ENCODE measurements at places on chromosomes 7 and 10.

- no peak for DNase-seq
Measured at GRCh38 chr10:110211465-110211843, 4.0 kb downstream of the MXI1 start.

- DNase-seq: no peak
Measured at GRCh38 chr7:108296911-108297310, 159.3 kb downstream of the NRCAM start.

GRCh38 chr10:13939391-13939790, 352.6 kb downstream of the PRPF18 start:
- DNase-seq: no peak

DNA sequence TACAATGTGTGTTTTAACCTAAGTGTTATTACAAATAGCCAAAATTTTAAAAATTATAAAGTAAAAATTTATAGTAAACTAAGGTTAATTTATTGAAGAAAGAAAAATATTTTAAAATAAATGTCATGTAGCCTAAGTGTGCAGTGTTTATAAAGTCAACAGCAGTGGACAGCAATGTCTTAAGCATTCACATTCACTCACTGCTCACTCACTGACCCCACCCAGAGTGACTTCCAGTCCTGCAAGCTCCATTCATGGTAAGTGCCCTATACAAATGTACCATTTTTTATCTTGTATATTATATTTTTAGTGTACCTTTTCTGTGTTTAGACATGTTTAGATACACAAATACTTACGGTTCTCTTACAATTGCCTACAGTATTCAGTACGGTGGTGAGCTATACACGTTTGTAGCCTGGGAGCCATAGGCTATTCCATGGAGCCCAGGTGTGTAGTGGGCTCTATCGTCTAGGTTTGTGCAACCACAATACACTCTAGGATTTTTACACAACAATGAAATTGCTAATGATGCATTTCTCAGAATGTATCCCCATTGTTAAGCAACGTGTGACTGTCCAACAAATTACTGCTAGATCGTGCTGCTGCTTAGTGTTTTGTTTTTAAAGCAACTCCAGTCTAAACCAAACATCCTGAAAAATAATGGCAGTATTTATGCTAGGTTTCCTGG, 108.9 kb upstream of the NAMPT start:
- DNase-seq: no peak

- DNase-seq: no peak
Measured at GRCh38 chr10:7279303-7279702, 131.5 kb downstream of the SFMBT2 start.

DNA sequence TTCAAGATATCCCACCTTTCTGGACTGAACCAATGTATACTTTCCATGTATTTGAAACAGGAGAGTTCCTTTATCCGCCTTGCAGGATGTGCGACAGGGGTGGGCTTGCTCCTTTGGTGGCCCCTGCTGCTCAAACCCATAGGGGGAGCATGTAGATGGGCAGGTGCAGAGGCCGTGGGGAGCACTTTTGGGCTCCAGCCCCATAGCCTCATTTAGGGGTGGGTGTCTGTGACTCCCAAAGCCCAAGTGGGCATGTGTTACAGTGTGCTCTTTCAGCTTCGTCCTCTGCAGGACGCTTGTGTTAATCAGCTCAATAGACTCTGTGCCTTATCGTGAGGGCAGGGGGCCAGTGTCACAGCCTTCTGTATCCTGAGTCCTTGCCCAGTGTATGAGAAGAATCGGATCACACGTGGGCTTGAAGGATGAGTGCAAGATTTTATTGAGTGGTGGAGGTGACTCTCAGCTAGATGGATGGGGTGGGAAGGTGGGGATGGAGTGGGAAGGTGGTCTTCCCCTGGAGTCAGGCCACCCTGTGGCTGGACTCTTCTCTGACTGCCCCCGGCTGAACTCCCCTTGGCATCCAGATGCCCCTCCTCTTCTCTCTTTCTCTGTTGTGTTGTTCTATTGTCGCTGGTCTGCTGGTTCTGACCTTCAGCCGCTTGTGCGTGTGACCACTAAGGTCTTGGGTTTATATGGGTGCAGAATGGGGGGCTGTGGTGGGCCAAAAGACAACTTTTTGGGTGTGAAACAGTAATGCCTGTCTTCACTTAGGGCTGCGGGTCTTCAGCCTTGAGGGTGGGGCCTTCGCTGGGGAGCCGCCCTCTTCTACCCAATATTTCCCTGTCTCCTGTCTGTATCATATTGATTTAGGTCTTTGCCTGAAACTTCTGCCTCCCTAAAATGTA, 262.2 kb downstream of the GLRX3 start:
- no peak for DNase-seq

DNA sequence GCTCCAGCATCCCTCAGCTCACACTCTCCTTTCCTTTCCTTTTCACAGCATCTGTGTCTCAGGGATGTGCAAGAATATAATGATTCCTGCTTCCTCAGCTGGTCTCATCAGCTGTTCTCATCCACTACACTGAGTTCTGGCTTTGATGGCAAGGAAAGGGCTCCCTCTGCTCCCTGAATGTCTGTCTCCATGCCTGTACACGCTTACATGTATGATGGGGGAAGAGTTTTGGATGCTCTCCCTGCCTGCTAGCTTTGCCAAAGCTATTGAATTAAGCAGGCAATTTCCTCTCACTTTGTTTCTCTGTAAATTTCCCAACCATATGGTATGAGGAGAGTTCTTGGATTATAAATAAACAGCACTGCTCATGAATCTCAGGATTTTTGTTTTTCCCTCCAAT, 254.5 kb downstream of the SORCS3 start:
- DNase-seq: no peak

DNA sequence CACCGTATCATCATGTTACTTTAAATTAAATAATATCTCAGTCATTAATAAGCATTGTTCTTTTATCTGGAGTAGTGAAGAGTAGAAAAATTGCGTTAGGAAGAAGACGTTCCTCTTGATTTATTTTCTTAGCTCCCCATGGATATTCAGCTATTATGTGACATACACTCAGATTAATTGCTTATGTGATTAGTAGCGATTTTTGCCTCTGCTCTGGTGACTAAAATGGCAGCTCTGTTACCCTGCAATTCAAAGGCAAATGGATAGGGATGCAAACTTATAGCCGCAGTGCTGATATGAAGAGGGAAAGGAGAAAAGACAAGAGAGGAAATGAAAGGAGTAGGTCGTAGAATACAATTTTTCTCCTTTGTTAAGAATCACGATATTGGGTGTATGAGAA, 188.4 kb upstream of the MALRD1 start:
- DNase-seq: no peak

DNA sequence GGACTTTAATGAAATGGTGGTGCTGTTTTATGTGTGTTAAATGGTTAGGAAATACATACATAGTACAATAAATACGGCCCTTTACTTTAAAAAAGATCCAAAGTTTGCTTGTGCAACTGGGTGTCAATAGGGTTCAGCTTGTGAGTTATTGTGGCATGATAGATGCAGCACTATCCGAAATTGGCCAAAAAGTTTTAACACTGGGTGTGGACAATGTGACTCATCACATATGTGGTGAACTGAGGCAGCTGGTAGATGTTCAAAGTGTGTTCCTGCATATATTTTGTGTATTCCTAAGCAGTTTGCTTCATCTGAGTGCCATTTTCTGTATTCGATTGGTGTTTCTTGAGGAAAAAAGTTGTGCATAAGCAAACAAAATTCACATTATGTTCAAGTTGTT, 473.1 kb downstream of the KIF20B start:
- DNase-seq: no peak

GRCh38 chr10:14875941-14876340, 2.7 kb upstream of the SUV39H2 start:
- DNase-seq: no peak

Measured in activated naive CD4-positive, alpha-beta T cell treated with anti-CD3 and anti-CD28 coated beads, Interleukin-2, amount 50 U/mL, for 16 hours (primary cell).